ENCODE measurements at places on chromosomes 12 and 14.

- no peak for DNase-seq
Measured at GRCh38 chr12:77796775-77797174, 33.9 kb upstream of the NAV3 start.

- DNase-seq = no peak
Measured at GRCh38 chr12:85688837-85689236, 147.4 kb downstream of the RASSF9 start.

GRCh38 chr12:123936471-123936870 lies 36.2 kb downstream of the CCDC92 start:
- no peak for DNase-seq

- no peak for DNase-seq
Measured at GRCh38 chr12:83199069-83199468, 512.4 kb downstream of the TMTC2 start.

DNA sequence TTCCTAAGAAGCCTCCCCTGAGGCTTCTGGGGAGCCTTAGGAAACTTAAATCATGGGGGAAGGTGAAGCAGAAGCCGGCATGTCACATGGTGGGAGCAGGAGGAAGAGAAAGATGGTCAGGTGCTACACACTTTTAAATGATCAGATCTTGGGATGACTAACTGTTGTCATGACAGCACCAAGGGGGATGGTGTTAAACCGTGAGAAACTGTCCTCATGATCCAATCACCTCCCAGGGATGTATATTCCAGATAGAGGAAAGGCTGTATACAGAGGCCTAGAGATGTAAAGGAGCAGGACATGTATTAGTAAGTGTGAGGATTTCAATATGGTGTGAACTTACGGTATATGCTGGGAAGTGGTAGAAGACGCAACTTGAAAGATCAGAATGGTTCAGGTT lies 121.1 kb downstream of the CAND1 start:
- DNase-seq = no peak

GRCh38 chr12:120936197-120936596 lies 32.0 kb upstream of the SPPL3 start:
- DNase-seq = no peak

DNA sequence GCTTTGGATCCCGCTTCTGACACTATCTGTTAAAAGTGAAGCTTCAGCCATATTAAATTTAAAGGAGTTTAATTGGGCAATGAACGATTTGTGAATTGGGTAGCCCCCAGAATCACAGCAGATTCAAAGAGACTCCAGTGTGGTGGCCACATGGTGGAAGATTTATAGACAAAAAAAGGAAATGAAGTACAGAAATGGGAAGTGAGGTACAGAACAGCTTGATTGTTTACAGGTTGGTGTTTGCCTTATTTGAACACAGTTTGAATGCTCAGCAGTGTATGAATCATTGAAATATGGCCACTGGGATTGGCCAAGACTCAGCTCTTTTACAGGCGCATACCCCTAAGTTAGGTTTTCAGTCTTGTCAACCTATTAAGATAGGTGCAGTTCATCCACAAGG lies 21.9 kb downstream of the CCDC91 start:
- no peak for DNase-seq

GRCh38 chr12:24246934-24247333 lies 297.5 kb upstream of the SOX5 start:
- DNase-seq = no peak

DNA sequence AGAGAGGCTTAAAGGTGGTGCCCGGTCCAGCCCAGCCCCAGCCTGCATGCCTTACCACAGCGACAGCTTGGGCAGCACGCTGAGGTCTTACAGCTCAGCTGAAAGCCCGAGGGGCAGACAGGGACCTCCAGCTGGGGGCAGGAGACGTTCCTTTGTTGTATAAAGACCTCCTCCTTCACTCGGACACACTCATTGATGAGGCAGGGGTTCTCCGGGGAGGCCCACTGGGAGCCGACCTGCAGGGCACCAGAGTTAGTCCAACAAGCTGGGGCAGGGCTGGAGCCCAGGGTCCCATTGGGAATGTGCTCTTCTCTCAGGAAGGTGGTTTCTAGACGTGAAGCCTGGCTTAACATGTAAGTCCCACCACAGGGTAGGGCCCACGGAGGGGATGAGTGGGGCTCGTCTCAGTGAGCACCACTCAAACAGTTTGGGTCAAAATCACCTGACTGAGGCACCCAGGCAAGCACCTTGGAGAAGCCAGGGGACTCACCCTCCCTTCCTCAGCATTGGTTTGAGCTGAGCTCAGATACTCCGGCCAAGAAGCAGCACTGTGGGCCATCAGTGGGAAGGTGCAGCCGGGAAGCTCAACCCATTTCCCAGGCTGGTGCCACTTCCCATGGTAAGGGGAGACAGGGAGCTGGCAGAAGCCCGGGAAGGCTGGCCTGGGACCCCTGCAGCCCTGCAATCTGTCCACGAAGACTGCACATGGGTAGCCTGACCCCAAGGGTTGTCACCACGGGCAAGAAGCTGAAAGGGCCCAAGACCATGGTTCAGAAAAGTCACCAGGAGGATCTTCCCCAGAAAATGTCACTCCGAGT lies 24.3 kb upstream of the ANO2 start:
- no peak for DNase-seq

Measured in NCI-H345 (cell line).